Fibroblast of upper back skin (primary cell): ENCODE measurements at places on chromosomes 4 and X.

- DNase-seq: no peak
Observed at GRCh38 chrX:16711219-16711811, 1.2 kb downstream of the CTPS2 start.

DNA sequence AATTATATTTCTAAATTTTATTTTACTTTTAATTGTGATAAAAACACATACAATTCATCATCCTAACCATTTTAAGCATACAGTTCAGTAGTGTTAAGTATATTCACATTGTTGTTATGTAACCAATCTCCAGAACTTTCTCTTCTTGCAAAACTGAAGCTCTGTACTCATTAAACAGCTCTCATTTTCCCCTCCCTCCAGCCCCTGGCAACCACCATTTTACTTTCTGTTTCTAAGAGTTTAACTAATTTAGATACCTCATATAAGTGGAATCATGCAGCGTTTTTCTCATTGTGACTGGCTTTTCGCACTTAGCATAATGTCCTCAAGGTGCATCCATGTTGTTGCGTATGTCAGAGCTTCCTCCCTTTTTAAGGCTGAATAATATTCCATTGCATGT lies 46.7 kb upstream of the NDP start:
- DNase-seq: no peak

GRCh38 chr4:80035336-80035735 lies 37.7 kb downstream of the ANTXR2 start:
- DNase-seq: no peak

DNA sequence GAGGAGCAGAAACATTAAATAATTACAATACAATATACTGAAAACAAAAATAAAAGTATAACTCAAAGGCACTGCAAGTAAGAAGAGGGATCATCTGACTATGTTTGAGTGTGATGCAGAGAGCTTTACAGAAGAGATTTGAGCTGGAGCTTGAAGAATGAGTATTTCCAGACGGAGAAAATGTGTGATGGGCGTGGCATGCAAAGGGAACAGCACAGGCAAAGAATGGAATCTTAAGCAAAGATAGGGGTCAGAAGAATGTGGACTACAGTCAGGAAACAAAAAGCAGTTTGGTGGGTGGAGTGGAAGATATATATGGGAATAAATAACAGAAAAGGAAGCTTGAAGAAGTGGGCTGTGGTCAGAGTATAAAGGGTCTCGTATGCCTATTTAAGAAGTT lies 45.5 kb downstream of the OPHN1 start:
- DNase-seq: no peak

GRCh38 chrX:22987452-22987851 lies 12.3 kb upstream of the DDX53 start:
- peak; percentile 46 for DNase-seq

- DNase-seq: no peak
Observed at GRCh38 chr4:73970945-73971344, 10.9 kb downstream of the PF4 start.

- DNase-seq: no peak
Observed at GRCh38 chr4:176784816-176785215, 7.9 kb downstream of the VEGFC start.

DNA sequence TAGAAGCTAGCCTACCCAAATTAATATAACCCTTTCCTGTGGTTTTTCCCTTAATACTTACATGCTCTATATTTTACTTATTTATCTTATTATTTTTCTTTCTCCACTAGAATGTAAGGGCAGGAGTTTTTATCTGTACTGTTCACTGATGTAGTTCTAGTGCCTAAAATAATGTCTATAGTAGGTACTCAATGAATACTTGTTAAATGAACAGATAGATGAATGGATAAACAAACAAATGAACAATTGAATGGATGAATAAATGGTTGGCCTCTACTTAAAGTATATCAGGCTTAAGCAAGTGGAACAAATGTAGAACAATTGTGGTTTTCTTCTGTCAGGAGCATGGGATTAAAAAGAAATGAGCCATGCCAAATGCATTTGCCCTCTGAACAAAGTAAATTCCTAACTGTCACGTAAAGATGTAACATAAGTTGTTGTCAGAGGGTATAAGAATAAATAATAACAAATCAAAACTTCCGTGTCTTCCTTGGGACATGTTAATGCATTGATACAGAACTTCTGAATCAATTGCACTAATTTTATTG lies 54.1 kb downstream of the SYTL5 start:
- DNase-seq: no peak

- DNase-seq: no peak
Observed at GRCh38 chr4:188178806-188179205, 39.6 kb downstream of the TRIML1 start.

- no peak for DNase-seq
Observed at GRCh38 chr4:17320046-17320445, 191.8 kb downstream of the QDPR start.

GRCh38 chr4:2651546-2651945 lies 104.6 kb downstream of the TNIP2 start:
- no peak for DNase-seq

GRCh38 chrX:36543499-36543898 lies 464.7 kb upstream of the FAM47C start:
- no peak for DNase-seq

GRCh38 chr4:151852202-151852601 lies 91.4 kb upstream of the GATB start:
- no peak for DNase-seq

DNA sequence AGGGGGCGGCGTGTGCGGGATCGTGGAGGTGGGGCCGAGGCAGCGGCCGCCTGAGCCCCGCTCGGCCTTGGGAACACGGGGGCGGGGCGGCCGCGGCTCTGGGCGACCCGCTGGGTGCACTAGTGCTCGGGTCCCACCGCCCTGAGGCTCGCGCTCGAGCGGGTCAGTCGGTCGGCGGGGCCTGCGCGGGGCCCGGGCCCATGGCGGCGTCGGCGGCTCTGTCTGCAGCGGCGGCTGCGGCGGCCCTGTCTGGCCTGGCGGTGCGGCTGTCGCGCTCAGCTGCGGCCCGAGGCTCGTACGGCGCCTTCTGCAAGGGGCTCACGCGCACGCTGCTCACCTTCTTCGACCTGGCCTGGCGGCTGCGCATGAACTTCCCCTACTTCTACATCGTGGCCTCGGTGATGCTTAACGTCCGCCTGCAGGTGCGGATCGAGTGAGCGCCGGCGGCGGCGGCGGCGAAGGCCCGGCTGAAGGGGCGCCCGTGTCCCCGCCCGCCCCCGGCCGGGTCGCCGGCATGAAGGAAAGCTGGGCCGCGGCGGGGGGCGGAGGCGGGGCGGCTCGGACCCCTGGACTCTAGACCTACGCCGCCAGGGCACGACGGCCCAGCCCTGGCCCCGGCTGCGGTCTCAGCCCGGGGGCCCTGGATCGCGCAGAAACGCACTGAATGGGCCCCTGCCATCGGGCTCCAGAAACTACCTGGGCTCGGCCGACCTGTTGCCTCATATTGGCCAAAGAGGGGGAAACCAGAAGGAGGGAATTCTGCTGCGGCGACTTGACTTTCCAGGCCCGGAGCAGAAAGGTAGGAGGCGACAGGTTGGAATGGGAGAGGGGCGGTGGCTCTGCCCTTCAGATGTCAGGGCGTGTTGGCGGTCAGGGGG lies at the start of gene SMIM10L2A:
Gene SMIM10L2A (plus strand): TSS at position 13 of the 878 bp plus-strand sequence. CDS start 188 bp downstream, at position 201.
- DNase-seq: no peak

DNA sequence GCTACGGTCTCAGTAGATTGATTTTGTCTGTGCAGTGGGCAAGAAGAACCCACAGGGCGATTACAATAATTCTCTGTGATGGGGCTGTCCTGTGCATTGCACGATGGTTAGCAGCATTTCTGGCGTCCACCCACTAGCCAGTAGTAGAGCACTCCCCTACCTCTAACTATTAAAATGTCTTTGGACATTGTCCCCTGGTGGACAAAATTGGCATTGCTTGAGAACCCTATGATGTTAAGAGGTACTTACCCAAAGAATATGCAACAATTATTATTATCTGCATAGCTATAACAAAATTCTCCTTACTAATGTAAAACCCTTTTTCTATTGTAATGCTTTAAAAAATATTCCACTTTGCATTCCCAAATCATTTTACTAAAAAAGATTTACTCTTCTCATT lies 109.5 kb upstream of the VCX3A start:
- DNase-seq: no peak

DNA sequence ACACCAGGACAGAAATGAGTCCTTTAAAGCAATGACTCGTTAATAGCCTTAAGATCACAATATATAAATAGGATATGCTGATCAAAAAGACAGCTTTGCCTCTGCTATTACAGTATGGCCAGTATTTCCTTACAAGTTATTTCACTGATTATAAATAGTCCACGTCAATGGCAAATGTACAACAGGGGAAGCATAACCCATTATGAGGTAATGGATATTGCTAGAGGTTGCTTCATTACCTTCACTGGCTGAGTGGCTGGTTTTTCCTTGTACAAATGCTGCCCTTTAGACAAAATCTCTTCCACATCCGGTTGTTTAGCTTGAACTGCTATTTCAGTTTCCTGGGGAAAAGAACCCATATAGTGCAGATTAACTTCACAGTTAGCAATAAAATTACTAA lies 764.6 kb upstream of the FTHL17 start:
- no peak for DNase-seq

- DNase-seq: peak; percentile 75
Observed at GRCh38 chr4:86543560-86544309, 50.4 kb upstream of the PTPN13 start.

DNA sequence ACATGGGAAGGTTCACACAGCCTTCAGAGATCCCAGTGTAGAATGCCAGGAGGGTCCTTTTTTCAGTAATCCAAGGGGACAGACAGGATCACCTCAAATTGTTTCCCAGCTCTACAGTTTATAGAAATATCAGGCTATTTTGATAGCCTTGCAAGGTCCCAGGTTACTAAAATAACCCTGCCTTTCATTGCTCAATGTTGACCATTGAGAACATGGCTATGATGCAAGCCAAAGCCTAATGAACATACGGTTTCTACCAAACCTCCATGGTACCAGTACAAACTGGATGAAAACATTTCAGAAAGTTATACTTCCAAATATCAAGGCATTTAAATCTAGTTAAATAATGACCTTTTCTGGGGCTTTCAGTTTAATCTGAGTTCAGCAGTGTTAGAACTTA lies 151.5 kb downstream of the PLS3 start:
- DNase-seq: no peak

DNA sequence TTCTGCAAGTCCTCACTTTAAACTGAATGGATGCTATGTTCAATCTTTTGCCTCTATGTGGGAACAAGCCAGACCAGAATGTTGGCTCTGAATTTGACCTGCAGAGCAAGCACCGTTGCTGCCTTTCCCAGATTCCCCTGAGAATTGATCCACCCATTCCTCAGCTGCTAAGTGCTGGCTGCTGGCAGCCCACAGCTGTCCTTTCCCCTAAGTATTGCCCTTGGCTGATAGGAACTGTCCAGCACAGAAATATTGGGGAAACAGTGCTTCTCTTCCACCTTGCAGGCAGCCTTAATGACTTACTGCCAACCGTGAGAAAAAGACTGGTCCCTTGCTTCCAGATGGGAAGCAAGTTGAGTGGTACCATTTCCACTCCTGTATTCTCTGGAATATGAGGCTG lies 475.9 kb downstream of the PDHA2 start:
- DNase-seq: peak; percentile 0

DNA sequence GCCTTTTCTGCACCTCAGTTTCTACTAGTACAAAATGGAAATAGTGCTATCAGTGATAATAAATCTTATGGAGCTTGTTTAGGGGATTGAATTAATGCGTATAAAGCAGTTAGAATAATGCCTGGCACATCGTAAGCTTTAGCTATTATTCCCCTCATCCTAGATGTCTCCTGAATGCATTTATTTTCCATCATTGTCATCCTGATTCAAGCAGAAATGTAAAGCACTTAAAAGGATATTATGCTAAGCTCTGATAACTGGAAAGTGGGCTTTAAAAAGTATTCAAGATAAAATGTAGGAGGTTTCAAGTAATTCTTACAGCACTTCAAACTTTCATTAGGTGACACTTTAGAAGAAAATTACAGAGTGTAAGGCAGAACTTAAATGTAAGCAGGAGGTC lies 178.7 kb downstream of the RBM46 start:
- no peak for DNase-seq

DNA sequence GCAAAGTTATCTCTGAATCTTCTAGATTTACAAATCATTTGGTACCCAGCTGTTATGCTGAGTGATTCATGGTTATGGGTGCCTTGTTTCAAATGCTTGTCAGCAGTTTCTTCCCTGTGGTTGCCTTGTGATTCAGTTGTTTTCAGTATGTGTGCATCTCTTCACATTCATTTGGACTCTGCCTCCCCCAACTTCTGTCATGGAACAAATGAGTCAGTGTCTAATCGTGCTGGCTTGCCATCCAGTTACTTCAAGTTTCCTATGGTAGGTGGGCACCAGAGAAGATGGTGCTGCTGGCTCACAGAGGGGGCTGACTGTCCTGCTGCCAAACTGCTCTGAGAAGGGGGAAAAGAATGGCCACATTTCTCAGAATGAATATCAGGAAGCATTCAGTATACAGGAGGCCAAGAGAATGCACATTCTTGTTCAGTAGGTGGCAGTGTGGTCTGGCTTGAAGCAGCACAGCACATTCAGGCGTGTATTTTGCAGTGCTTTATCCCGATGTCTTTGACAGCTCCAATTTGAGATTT lies 260.9 kb downstream of the GLUD2 start:
- DNase-seq: peak; percentile 86

DNA sequence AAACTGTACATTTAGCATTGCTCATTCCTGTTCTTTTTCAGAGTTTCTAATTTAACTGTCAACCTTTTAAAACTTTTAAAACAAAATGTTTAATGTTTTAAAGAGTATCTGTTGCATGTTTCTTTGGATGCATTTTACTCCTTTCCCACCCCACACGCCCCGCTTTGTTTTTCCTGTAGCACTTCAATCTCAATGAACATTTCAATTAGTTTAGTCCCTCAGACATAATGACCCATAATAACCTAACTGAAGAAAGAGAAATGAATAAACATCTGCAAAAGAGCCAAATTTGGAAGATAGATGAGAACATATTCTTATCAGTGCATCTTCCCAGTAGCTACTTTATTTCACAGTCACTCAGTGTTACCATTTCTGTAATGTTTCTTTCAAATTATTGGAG lies 7.5 kb downstream of the PCDH10 start:
- no peak for DNase-seq

GRCh38 chrX:15146515-15146914 lies 123.4 kb downstream of the ASB9 start:
- no peak for DNase-seq
